ENCODE measurements at places on chromosomes 16 and 17.
A peak's percentile ranks its signal among the peaks of the same experiment; 100 is the strongest.

GRCh38 chr16:67254801-67255552, 6.2 kb downstream of the SLC9A5 start:
- DNase-seq: no peak

GRCh38 chr17:82823004-82823403, 16.8 kb downstream of the ZNF750 start:
- DNase-seq: no peak

GRCh38 chr17:77254951-77255825, 114.4 kb downstream of the SEC14L1 start:
- peak; percentile 60 for DNase-seq

- DNase-seq: no peak
Observed at GRCh38 chr16:72959301-72959996, 88.5 kb downstream of the ZFHX3 start.

DNA sequence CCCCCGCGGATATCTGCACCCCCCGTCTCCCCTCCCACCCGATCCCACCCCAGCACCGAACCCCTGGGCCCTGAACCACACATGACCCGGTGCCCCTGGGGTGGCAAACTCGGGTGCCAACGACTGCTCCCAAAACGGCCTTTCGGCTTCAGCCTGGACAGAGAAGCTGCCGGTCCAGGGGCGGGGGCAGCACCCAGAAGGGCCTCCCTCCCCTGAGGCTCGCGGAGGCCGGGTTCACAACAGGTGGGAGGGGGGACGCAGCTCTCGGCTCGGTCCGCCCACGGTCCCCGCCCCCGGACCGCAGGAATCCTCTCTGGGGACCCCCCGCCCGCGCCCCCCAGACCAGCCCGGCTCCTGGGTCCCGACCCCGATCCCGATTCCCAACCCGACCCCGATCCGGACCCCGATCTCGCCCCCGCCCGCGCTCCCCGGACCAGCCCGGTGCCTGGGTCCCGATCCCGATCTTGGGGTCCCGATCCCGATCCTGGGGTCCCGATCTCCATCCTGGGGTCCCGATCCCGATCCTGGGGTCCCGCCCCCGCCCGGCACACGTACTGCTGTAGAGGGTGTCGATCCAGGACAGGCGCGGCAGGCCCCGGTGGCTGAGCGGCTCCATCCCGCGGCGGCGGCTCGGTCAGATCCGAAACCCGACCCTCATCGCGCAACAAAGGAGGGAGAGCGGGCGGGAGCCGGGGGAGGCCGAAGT, 516 bp downstream of the ABR start:
- DNase-seq: peak; percentile 44

DNA sequence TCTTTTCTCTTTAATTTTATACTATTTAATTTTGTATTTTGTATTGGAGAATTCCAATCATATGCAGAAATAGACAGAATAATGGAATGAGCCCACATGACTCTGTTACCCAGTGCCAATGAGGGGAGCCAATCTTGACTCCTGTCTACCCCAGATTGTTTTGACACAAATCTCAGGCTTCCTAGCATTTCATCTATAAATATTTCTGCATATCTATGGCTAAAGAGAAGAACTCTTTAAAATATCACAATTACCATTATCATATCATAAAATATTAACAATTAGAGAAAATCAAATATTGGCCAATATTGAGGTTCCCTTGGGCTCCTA, 23.7 kb downstream of the ATP2C2 start:
- no peak for DNase-seq

DNA sequence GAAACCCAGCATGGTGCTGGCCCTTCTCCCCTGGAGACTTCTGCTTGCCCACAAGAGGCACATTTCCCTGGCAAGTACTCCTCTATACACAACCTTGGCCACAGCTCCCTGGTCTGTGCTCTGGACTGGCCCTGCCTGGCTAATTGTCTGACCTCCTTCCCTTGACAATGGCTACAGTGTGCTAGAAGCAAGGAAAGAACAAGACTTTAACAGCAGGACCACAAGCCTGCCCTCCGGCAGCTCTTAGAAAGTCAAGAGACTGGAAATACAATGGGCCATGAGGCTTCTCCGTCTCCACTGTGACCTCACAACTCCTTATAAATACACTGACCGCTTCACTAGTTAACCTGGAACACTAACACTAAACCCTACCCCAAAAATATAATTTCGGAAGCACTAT, 36.7 kb downstream of the LIG3 start:
- DNase-seq: no peak

- no peak for DNase-seq
Observed at GRCh38 chr17:78819806-78820792, 20.5 kb downstream of the USP36 start.

DNA sequence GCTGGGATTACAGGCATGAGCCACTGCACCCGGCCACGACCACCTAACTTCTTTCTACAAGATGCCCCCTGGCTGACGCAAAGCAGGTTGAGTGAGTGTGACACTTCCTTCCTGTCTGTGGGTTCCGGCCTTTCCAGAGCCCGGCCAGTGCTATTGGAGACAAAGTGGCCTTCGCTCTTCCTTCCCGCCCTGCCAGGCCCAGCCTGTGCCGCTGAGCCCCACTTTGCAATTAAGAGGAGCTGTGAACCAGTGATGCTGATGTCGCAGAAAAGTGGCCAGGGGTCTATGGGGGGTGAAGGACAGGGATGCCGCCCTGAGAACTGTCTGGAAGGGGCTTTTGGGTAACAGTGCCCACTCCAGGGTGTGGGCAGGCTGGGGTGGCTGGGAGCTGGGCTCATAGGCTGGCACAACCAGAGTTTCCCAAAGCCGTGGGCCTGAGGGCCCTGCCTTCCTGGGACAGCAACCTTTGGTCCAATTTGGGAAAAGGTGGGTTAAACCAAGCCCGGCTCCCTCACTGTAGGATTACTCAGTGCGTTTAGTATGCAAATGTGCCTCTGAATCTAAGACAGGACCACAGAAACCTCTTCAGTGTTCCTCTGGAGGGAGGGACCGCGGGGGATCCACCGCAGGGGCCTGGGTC, 174.9 kb downstream of the SEC14L1 start:
- DNase-seq: no peak

Measured in fibroblast of skin of right quadriceps (primary cell).